Stimulated activated CD8-positive, alpha-beta memory T cell treated with anti-CD3 and anti-CD28 coated beads, Interleukin-15, amount 100 ng/mL, for 1 hour (primary cell): ENCODE measurements at places on chromosomes 16 and 17.

- DNase-seq: no peak
These were observed 37.7 kb upstream of the ABCA6 start for GRCh38 chr17:69179227-69179952.

DNA sequence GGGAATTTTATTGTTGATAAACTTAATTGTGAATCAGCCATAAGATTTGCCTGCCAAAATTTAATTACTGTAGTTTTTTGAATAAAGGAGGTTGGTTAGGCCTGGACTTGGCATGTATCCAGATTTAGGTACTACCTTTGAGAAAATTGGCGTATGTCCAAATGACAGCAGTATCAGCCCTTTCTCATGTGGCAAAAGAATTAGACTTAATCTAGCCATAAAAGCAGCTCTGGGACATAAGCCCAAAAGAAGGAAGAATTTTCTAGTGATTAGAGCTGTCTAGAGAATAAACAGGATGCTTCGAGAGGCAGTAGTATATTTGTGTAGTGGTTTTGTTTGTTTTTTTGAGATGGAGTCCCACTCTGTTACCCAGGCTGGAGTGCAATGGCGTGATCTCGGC lies 27.7 kb downstream of the PPM1E start:
- no peak for DNase-seq

DNA sequence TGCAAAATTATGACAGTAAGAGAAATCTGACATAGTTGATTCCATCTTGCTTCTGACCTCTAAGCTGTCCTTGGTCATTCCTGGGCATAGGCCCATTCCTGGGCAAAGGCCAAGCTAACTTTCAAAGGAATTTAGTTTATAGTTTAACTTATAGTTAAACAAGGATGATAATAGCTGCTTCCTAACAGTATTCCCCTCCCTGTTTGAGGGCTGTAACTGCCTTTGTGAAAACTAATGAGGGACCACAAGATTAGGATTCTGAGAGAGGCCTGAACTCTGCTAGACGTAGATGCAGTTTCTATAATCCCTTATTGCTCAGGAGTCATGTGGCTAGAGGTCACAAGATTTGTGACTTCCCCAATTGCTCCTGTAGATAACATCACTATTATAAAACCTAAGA lies 80.2 kb upstream of the ASIC2 start:
- no peak for DNase-seq

GRCh38 chr17:1049446-1050225 lies 52.7 kb downstream of the TIMM22 start:
- DNase-seq: no peak

DNA sequence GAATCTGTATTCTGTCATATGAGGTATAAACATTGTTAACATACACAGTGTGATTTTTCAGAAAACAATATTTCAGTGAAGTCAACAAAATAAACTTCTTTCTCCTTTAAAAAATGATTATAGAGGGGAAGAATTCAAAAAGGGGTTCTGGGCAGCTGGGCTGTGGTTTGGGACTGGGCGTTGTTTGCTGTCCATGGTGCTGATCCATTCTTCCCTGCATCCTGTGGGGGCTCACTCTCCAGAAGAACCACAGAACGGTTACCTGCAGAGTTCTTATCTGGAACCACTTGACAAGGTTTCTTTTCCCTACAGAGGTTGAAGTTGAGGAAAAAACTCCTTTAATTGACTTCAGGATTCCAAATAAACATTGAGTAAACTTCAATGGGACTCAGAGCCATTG lies 1091.0 kb downstream of the CDH8 start:
- no peak for DNase-seq

GRCh38 chr16:19417640-19418039 lies at the start of gene TMC5:
TSS of gene TMC5 (plus strand) at chr16:19417883. CDS start at chr16:19440039, 22,156 bp downstream.
- no peak for DNase-seq

DNA sequence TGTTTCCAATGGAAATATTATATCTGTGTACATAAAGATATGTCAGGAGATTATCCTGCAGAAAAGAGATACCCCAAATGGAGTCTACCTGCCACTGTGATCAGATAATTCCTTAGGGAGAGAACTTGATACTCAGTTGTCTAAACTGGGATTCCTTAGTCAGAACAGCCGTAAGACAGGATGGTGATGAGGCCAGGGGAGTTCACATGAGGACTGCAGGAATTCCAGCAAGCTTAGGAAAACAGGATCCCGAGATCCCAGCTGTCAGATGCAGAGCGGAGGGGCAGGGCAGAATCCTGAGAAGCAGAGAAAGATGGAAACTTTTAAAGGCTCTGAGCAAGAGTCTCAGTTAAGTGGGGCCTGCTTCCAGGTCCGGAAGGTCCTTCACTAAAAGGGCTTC lies 4.7 kb downstream of the KRABD2 start:
- no peak for DNase-seq

- DNase-seq: no peak
These were observed 52.1 kb upstream of the CACNG5 start for GRCh38 chr17:66782851-66783250.

DNA sequence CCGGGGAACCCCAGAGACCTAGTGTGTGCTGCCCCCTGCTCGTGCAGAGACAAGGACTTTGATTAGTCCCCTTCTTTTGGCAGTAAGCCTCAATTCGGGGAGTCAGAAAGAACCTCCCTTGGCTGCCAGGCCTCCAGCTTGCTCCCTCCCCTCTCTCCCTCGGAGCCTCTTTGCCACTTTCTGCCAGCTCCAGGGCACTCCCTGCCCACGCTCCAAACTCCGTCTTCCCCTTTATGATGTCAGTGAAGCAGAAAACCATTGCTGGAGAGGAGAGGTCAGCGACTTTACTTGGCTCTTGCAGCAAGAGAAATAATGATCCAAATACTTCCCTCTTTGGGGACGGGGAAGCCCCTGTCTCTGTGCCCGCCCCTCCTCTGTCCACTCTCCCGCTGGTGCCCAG lies 28.1 kb downstream of the TTYH2 start:
- DNase-seq: no peak

- DNase-seq: no peak
These were observed 73.9 kb downstream of the ZNF778 start for GRCh38 chr16:89291363-89291762.

- DNase-seq: no peak
These were observed 29.7 kb downstream of the CDK5R1 start for GRCh38 chr17:32516450-32516849.

DNA sequence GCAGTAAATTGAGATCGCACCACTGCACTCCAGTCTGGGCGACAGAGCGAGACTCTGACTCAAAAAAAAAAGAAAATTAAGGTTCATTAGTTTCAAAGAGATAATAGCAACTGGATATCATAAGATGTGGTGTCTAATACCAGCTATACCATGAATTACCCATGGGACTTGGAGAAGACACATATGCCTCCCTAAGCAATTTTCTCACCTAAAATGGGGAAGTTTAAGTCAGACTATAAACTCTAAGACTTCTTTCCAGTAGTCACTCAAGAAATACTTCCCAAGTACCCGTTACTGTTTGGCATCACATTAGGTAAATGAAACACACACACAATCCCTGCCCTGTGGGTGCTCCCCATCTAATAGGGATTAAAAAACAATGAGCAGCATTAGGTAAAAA lies 22.6 kb downstream of the SMURF2 start:
- DNase-seq: no peak

- no peak for DNase-seq
These were observed 1.2 kb upstream of the ABCA3 start for GRCh38 chr16:2341456-2342447.

DNA sequence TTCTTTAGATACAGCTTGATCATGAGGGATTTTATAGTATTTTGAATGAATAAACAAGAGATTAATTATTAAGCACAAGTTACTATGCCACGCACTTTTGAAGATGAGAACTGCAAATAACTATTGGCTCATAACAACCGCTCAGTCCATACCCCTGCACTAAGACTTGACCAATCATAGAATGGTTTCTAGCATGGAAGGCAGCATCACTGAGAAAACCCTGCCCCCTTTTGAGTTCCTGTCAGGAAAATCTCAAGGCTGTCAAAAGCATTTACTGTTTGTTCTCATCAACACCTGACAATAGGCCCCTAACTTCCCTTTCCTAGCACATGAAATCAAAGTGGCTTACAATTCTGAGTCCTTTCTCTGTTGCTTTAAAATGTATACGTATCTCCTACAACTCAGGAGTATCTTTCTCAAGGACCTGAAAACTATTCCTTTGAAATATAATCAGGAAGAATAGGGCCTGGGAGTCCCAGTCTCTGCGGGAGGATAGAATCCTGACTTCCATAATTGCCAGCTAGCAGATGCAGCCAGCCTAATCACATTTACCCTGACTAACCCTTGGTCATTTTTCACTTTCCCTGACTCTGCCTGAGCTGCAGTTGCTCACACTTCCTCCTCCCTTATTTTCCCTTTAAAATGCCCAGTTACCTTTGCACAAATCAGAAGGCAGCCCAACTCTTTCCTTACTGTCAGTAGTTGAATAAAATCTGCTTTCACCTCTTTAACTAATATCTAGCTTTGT lies 9.1 kb upstream of the MMD start:
- DNase-seq: no peak

DNA sequence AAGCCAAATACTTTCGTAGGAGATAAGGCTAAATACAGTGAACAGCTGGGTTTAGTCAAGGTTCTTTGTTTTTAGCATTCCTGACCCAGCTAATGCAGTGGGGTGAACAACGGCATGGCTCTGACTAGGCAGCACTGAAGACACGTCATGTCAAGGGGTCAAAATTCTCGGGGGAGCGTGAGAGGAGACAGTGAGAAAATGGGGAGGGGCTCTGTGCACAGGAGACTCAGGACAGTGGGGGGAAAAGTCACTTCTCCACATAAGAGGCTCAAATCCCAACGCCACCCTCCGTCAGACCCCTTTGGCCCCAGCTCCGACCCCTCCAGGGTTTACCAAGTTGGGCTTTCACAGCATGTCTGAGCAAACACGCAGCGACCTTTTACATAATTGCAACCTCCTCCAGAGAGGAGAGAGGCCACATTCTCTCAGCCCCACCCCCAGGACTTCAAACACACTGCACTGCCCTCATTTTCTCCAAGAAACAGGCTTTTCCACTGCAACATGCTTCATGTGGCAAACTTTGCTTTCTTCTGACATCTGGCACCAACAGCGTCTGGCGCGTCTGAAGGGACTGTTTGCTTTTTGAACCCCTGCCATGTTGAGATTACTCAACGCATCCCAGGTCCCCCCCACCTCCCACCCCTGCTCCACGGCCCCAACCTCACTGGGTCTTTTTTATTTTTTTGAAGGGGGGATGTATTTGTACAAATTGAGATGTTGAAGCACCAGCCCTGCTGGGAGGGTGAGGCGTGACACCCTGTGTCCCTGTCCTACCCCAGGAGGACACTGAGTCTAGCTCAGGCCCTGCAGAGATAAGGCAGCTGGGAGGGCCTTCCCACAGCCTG lies 30.0 kb downstream of the AXIN2 start:
- no peak for DNase-seq

DNA sequence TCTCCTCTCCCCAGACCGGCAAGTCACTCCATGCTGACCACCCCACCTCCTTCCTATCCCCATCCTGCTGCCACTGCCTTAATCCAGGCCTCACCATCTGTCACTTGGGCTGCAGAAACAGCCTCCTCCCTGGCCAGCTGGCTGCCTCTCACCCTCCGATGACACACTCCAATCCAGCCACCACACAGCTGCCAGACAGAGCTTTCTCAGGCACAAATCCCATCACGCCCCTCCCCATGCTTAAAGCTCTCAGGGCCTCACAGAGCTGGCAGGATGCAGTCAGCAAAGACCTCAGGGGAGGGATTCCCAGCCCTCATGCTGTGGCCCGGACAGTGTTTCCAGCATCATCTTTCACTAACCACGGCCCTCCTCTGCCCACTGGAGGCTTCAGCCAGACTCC lies 13.7 kb downstream of the CAMKK1 start:
- DNase-seq: no peak

- no peak for DNase-seq
These were observed 26.6 kb upstream of the KCNG4 start for GRCh38 chr16:84266451-84266850.

DNA sequence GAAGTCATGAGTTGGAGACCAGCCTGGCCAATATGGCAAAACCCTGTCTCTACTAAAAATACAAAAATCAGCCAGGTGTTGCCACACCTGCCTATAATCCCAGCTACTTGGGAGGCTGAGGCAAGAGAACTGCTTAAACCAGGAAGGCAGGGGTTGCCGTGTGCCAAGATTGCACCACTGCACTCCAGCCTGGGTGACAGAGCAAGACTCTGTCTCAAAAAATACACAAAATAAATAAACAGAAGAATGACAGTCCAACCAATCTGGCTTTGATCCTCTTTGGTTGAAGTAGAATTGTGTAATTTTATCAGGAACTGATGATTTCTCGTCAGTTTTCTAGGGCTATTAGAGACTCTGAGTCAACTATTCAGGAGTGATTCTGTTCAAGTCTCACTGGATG lies 79.4 kb downstream of the SLC5A11 start:
- no peak for DNase-seq

- DNase-seq: no peak
These were observed 314.8 kb downstream of the XYLT1 start for GRCh38 chr16:17155936-17156335.

- DNase-seq: no peak
These were observed 1.5 kb downstream of the ITGAL start for GRCh38 chr16:30474074-30474452.

DNA sequence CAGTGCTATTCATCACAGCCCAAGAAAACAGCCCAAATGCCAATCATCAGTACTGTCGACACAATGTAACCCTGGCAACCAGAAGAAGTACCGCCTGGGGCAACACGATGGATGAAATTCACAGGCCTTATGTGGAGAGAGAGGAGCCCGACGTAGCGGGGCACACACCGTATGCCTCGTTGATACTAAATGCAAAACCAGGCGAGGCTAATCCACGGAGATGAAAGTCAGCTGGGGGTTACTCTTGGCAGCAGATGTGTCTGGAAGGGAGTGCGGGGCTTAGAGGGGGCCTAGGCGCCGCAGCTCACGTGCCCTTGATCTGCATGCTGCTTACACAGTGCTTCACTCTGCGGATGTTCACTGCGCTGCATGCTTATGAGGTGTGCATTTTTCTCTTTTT lies 29.8 kb downstream of the ITGAE start:
- no peak for DNase-seq

DNA sequence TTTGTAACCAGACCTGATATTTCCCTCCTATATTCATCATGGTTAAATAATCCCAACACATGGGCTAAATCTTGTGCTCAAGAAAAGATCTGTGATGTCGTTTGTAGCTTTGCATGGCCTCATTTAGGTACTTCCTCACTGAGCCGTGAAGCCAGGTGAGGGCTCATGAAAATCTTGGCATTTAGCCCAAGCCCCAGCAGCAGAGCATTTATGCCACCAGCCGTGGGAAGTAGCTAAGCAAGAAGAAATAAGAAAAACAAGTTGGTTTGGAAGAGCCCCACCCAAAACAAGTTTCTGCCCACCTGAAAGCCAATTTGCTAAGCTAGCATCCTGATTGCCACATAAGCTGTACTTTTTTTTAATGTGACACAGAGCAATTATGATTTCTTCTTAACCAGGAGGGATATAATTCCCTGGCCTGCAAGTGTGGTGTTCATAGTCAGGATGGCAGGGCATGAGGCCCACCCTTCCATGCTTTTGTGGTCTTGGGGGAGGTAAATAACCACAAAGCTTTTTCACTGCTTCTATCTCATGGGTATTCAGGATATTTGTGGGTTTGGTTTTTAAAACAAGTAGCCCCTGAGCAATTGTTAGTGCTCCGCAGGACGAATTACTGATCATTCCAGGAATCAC lies 10.5 kb downstream of the TMIGD1 start:
- DNase-seq: no peak

- DNase-seq: no peak
These were observed 3.2 kb upstream of the ARHGAP23 start for GRCh38 chr17:38425031-38425430.

- DNase-seq: no peak
These were observed 100.4 kb downstream of the METRNL start for GRCh38 chr17:83179811-83180210.

GRCh38 chr16:4506450-4506849 lies 30.3 kb downstream of the HMOX2 start:
- DNase-seq: peak; percentile 31
